ENCODE measurements at places on chromosomes 6 and 20.

GRCh38 chr6:109767961-109768360 is 76.9 kb downstream of the FIG4 start:
- DNase-seq: no peak
- H3K27me3 ChIP-seq: no peaks in the 10 kb centered on the region
- H3K4me1 ChIP-seq: peaks cover 24% of the 10 kb centered on the region

GRCh38 chr6:6405997-6406714 is 85.7 kb upstream of the F13A1 start:
- H3K27ac ChIP-seq: no peak overlapping the region
- H3K4me3 ChIP-seq: no peak overlapping the region
- no peak for DNase-seq
- H3K27me3 ChIP-seq: peaks cover 8% of the 10 kb centered on the region
- no peaks in the 10 kb centered on the region for H3K4me1 ChIP-seq

DNA sequence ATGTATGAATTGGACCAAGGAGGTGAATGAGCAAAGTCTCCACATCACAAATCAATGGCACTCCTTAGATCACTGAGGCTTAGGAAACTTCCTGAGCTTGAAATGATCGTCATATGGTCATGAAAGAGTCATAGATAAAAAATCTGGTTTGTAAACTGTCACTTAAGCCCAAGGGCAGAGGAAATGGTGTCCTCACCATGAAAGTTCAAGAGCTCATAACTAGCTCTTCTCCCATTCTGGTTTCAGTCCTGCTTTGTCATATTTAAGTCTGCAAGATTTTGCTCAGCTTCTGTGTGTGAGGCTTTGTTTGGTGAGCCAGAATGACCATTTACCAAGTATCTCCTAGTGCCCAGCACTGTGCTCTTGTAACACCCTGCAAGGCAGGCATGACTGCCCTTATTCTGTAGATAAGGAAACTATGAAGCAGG is 60.5 kb downstream of the GJA10 start:
- no peak for DNase-seq
- no peak overlapping the region for H3K27ac ChIP-seq
- H3K4me1 ChIP-seq: peaks cover 11% of the 10 kb centered on the region

DNA sequence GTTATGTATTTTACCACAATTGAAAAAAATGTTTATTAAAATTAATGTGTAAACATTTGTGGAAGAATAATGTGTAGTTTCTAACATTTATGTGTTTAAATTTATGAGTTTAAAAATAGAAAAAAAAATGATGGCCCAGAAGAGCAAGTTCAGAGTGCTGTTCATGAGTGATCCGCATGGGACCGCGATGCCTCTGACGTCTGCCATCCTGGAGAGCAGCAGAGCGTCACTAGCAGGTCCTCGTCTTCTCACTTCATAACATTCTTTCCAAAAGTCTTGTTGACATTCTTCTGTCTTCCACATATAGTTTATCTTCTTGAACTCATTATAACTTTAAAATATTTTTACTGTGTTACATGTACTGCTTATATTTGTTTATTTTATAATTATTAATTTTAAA is 15.5 kb downstream of the BTNL2 start:
- H3K27me3 ChIP-seq: peaks cover 79% of the 10 kb centered on the region
- no peaks in the 10 kb centered on the region for H3K4me1 ChIP-seq
- H3K4me3 ChIP-seq: no peak overlapping the region
- H3K27ac ChIP-seq: no peak overlapping the region
- no peaks in the 10 kb centered on the region for H3K36me3 ChIP-seq
- no peak for DNase-seq

DNA sequence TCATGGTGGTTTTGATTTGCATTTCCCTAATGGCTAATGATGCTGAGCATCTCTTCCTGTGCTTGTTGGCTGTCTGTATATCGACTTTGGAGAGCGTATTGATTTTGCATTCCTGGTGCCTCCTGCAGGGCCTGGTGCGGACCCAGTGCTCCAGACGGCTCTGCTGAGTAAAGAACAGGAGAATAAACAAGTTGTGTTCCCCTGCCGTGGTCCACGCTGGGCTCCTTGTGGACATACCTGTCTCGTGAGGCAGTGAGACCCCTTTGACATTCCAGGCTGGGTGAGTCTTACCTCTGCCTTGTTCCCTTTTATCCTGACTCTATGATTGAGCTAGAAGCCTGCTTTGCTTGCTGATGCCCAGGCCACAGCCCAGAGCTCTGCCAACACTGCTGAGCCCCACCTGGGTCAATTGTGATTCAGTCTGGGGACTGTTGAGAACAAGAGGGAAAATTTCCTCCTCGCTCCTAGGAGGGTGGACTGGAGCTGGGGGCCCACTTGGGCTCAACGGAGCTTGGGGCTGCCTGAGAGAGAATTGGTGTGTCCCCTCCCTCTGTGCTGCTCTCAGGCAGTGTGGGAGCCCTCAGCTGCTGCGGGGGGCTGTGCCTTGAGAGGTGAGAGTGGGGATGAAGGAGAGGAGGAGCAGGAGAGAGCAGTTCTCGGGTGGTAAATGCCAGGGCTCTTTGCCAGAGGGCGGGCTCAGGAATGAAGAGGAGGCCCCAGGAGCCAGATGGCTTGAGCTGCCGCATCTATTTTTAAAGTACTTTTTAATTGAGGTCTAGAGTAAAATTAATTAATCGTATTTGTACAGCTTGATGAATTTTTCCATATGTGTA is 43.7 kb upstream of the PMEPA1 start:
- H3K27me3 ChIP-seq: no peaks in the 10 kb centered on the region
- peaks cover 21% of the 10 kb centered on the region for H3K4me1 ChIP-seq
- peaks cover 8% of the 10 kb centered on the region for H3K36me3 ChIP-seq
- peak; percentile 39 for DNase-seq

- H3K27ac ChIP-seq: no peak overlapping the region
- H3K27me3 ChIP-seq: no peaks in the 10 kb centered on the region
- no peak overlapping the region for H3K4me3 ChIP-seq
- H3K36me3 ChIP-seq: no peaks in the 10 kb centered on the region
- no peak for DNase-seq
- H3K4me1 ChIP-seq: peaks cover 13% of the 10 kb centered on the region
Observed at GRCh38 chr20:23150304-23151007, 64.3 kb upstream of the CD93 start.

DNA sequence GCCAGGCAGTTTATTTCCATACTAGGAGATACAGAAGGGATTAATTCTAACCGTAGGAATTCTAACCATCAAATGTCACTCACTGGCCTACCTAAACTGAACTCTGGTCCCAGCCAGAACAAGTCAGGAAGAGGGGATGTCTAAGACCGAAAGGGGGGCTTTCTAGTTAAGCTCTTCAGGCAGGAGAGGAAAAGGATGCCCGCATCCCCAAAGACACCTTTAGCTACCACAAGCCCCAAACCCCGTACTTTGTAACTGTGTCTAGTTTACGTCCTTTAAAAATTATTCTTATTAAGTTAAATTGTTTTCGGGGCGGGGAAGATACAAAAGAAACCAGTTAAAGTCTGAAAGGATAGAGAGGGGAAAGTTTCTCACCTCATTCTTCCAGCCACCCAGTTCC is 1.2 kb upstream of the ZNF76 start:
- peaks cover 29% of the 10 kb centered on the region for H3K36me3 ChIP-seq
- H3K27ac ChIP-seq: peak overlapping the region; percentile 99
- H3K4me1 ChIP-seq: peaks cover 32% of the 10 kb centered on the region
- H3K4me3 ChIP-seq: peak overlapping the region; percentile 98
- no peaks in the 10 kb centered on the region for H3K27me3 ChIP-seq

DNA sequence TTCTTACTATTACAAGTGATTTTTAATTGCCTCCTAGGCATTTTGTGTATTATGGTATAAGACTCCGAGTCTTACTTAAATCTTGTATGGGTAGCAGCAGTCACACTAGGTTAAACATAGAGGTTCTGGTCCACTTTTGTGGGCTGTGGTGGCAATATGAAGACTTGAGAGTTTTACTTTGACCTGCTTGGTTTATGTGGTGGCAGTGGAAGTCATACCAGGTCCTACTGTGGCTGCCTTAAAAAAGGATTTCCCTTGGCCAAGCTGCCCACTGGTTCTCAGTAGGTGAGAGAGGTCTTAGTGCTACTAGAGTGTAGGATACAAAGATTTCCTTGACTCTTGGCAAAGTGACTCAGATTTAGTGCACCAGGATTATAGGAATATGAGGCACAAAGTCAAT is 44.2 kb upstream of the NKAIN2 start:
- H3K27me3 ChIP-seq: no peaks in the 10 kb centered on the region
- no peak overlapping the region for H3K27ac ChIP-seq
- H3K4me3 ChIP-seq: no peak overlapping the region
- no peak for DNase-seq
- no peaks in the 10 kb centered on the region for H3K36me3 ChIP-seq

DNA sequence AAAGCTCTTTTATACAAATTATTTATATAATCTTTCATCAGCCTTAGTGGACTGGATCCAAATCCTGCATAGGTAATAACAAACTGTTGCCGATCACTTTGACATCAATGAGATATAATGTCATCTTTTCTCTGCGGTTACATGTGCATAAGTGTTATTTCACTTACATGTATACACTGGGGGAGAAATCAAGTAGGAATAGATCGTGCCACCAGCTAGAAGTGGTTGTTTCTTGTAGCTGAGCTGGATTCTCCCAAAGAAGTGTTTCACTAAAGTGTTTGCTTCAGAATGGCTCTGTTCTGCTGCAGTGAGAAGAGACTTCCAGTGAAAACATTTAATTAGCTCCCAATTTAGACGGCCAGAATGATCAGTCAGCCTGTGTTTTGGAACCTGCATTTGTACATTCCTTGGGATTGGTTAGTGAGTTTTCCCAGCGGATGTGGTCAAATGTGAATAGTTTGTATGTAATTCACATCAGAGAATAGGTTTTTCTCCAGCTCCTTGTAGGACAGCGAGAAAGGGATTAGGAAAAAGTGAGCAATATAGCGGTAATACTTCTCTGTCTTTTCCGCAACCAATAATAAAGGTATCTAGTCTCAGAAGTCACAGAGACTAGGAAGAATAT is 163.1 kb upstream of the CCN2 start:
- H3K27ac ChIP-seq: no peak overlapping the region
- no peaks in the 10 kb centered on the region for H3K36me3 ChIP-seq
- H3K4me3 ChIP-seq: no peak overlapping the region
- H3K27me3 ChIP-seq: no peaks in the 10 kb centered on the region
- no peaks in the 10 kb centered on the region for H3K4me1 ChIP-seq

- H3K4me1 ChIP-seq: no peaks in the 10 kb centered on the region
- no peak overlapping the region for H3K27ac ChIP-seq
- no peaks in the 10 kb centered on the region for H3K27me3 ChIP-seq
- H3K36me3 ChIP-seq: peaks cover 61% of the 10 kb centered on the region
- no peak overlapping the region for H3K4me3 ChIP-seq
Observed at GRCh38 chr20:63567386-63568169, 6.5 kb downstream of the HELZ2 start.

DNA sequence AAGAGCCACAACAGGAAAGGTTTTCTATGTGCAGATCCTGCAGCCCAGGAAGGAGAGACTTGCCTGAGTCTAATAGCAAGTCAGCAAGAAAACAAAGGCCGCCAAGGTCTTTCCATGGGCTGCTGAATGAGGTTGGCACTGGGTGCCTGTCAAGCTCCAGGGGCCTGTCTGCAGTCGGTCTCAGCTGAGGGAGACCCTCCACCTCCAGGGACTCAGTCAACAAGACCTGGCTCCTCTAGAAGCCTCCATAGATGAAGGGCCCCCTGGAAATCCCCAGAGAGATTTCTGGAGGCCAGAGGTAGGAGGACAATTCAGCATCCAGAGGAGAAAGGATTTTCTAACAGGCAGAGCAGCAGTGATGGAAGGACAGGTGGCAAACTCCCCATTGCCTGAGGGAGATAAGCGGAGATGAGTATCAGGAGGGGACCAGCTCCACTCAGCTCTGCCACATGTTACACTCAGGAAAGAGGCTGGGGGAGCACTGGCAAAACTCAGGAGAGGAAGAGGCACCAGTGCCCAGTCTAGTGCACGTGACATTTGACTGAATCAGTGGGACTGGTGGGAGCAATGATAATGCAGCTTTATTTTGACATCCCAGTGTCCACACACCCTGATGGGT is 33.5 kb upstream of the FKBP1A start:
- peaks cover 15% of the 10 kb centered on the region for H3K4me1 ChIP-seq
- H3K4me3 ChIP-seq: no peak overlapping the region
- DNase-seq: no peak
- H3K36me3 ChIP-seq: no peaks in the 10 kb centered on the region

DNA sequence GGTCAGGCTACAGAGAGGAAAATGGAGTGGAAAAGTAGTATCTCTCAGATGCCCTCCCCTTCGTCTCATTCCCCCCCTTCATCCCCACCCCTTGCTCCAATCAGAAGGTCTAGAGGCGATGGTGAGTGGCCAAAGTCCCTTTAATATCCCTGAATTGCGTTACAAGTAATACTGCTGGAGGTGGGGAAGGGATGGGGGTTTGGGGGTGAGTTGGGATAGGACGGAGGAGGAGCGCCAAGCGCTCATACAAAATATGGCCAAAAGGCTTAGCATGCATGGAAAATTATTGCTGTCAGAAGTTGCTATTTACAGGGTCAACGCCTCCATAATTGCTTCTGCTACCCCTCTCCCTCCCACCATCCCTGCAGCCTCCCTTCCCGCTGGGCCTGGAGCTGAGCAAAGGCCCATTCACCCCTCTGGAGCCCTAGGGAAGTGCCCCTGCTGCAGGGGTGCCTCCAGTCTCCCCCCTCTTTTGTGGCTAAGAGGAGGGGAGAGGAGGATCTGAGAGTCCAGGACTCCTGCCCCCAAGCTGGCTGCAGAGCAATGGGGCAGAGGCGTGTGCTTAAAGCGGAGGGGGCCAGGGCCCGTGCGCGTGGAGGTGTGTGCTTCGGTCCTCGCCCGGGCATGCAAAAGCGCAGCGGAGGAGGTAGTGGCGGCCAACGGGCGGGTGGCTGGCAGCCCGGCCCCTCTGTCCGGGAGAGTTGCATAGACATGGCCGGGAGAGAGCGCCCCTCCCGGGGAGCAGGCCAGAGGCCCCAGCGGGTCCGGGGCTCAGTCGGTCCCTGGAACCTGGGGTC is 8.7 kb upstream of the SRXN1 start:
- no peaks in the 10 kb centered on the region for H3K36me3 ChIP-seq
- no peaks in the 10 kb centered on the region for H3K4me1 ChIP-seq
- no peak for DNase-seq
- no peak overlapping the region for H3K4me3 ChIP-seq
- H3K27ac ChIP-seq: no peak overlapping the region

- no peak overlapping the region for H3K27ac ChIP-seq
- no peaks in the 10 kb centered on the region for H3K27me3 ChIP-seq
- H3K4me3 ChIP-seq: no peak overlapping the region
- no peaks in the 10 kb centered on the region for H3K4me1 ChIP-seq
- no peaks in the 10 kb centered on the region for H3K36me3 ChIP-seq
Observed at GRCh38 chr6:71822625-71823024, 63.7 kb upstream of the RIMS1 start.
